ENCODE measurements at places on chromosomes 1 and 21.

DNA sequence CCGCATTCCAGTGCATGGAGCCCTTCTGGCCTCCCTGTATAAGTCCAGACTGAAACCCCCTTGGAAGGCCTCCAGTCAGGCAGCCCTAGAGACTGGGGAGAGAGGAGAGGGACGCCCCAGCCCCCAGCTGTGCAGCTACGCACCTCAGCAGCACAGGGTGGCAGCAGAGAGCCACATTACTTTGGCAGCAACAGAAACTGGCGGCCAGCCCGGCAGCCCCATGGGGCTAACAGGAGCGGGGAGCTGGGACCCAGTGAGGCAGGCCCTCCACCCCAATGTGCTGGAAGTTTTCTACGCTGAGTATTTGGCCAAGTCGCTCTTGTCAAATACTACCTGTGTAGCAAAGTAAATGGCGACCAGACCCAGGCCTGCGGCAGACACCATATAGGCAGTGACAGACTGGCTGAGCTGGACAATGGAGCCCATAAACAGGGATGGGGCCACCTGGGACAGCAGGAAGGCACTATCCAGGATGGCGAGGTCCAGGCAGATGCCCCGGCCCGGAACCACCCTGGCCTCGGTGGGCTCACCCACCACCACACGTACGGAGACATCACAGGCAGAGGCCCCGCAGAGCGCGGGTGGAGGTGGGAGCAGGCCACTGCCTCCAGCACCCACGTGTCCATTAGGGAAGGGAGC lies 21.2 kb downstream of the SLC45A3 start:
- DNase-seq: peak; percentile 74

DNA sequence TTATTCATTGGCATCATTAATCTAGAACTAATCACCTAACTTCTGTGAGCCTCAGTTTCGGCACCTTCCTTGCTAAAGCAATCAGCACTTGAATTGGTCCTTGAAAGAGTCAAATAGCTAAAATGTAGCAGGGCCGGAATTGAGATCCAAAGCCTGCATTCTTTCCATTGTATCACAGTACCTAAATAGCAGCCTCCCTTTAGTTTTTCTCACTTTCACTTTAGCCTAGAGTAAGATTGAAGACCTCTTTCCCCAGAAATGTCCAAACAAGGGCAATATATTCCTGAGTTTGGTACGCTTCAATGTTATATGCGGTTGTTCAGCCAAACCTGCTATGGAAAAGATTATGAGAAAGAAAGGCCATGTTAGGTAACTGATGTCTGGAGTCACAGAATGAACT lies 121.9 kb upstream of the BMP8A start:
- DNase-seq: no peak

DNA sequence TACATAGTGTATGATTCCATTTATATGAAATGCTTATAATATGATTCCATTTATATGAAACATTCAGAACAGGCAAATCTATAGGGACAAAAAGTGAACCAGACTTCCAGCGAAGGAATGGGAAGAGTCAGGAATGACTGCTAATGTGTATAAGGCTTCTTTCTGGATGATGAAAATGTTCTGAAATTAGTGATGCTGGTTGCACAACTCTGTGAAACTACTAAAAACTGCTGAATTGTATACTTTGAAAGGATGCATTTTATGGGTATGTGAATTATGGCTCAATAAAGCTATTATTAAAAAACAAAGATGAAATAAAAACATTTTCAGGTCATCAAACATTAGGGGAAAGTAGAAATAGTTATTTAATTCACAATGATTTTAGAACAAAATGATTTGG lies 14.1 kb upstream of the IL24 start:
- no peak for DNase-seq

GRCh38 chr1:29576510-29576909 lies 340.2 kb downstream of the PTPRU start:
- no peak for DNase-seq

DNA sequence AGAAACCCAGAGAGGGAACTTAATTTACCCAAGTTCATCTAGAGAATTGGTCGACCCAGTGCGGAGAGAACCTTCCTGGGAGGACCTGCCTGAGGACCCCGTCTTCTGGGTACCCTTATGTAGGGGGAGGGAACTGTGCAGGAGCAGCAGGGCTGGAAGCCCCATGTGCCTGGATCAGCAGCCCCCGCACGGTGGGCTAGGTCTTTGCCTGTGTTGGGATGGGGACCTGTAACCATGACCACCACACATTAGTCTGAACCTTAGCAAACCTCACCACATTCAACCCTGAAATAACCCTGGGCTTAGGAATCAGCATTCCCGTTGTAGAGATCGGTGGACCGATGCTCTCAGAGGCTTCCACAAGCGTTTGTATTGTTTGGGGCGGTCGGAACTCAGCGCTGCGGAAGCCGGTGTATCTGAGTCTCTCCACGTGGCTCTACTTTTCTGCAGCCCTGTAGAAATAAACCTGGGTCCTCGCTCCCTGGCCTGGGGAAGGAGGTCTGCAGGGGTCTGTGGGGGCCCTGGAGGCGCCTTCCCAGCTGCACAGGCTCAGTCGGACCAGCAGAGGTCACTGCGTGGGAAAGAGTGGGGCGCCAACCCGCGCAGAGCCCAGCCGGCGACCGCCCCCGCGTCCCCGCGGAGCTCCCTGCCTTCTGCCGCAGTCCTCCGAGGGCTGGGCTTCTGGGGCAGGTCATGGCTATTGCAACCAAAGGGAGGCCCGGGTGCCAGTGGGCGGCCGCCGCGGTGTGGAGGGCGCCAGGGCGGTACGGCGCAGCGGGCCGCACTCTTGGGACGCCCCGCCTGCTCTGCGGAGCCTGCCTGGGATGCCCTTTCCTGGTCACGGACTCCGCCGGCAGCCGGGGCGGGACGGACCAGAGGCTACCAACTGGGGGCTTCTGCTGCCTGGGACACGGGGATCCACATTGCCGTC lies 36.2 kb upstream of the KCNA10 start:
- DNase-seq: peak; percentile 55

DNA sequence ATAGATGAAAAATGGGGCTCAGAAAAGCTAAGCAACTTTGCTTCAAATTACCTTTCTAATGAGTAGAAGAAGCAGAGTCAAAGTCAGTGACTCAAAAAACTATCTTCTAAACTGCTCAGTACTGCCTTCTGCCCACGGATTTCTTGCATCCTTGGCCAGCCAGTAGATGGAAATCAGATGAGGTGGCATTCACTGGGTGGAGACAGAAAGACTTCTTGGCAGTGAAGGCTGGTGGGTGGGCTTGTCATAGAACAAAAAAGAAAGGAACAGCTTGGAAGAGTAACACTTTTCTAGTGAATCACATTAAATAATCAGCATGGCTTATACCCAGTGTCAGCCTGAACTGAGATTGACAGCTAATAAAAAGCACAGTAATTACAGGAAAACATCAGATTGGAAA lies 170.7 kb downstream of the ST6GALNAC5 start:
- DNase-seq: no peak

DNA sequence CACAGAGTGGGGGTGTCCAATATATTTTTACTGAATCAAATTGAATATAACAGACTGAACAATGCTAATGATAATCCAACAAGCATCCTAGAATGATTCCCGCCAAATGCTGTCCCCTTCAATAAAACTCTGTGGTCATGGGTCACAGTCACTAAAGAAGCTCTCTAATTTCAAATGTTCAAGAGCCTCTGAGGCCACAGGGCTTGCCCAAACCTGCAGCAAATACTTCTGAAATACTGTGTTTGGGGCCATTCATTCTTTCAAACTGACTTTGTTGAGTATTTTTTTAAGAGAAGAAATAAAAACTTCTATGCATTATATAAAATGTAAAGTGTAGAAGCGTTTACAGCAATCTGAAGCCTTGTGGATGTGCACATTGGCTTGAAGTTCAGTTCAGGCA lies 7.6 kb upstream of the BEND5 start:
- DNase-seq: no peak

GRCh38 chr1:194570476-194570875 lies 1384.1 kb upstream of the B3GALT2 start:
- no peak for DNase-seq
